NCI-H1694 (cell line): ENCODE measurements at places on chromosomes 1 and 21.

GRCh38 chr1:241640867-241641622, 876 bp upstream of the CHML start:
- DNase-seq, result no peak

GRCh38 chr1:119637710-119638109, 10.4 kb downstream of the ZNF697 start:
- DNase-seq, result no peak

DNA sequence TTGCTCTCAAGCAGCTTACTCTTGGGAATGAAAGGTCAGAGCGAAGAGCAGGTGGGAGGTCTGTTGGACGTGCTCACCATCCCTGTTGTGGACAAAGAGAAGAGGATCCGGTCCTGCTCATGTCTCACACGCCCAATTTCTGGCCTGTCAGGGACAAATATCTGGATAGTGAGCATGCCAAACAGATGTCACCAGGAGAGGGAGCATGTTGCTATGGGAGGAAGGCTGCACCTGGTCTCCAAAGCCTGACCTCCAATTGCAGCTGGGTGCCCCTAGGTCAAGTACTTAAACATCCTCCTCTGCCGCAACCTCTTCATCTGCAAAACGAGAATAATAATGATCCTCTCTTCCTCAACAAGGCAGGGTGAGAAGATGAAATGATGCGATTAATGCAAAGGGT, 53.4 kb downstream of the DMRTA2 start:
- peak; percentile 16 for DNase-seq

- no peak for DNase-seq
Measured at GRCh38 chr1:179166663-179167417, 62.6 kb downstream of the ABL2 start.

GRCh38 chr1:22296701-22297591, 154.0 kb upstream of the WNT4 start:
- DNase-seq, result no peak

DNA sequence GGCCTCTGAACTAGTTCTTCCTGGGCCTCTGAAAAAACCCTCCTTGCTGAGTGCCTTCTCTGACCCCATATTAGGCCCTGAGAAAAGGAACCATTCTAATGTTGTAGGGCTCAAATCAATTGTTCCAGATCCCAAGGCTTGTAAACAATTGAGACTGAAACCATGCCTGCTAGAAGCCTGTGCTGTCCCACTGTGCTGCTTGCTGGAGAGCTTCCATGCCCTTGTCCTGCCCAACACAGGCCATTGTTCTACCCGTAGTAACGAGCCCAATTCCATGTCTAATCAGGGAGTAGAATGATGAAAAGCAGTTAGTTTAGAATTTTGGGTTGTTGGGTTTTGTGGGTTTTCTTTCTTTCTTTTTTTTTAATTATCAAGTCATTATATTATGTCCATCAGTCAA, 47.4 kb downstream of the ZNF281 start:
- no peak for DNase-seq

DNA sequence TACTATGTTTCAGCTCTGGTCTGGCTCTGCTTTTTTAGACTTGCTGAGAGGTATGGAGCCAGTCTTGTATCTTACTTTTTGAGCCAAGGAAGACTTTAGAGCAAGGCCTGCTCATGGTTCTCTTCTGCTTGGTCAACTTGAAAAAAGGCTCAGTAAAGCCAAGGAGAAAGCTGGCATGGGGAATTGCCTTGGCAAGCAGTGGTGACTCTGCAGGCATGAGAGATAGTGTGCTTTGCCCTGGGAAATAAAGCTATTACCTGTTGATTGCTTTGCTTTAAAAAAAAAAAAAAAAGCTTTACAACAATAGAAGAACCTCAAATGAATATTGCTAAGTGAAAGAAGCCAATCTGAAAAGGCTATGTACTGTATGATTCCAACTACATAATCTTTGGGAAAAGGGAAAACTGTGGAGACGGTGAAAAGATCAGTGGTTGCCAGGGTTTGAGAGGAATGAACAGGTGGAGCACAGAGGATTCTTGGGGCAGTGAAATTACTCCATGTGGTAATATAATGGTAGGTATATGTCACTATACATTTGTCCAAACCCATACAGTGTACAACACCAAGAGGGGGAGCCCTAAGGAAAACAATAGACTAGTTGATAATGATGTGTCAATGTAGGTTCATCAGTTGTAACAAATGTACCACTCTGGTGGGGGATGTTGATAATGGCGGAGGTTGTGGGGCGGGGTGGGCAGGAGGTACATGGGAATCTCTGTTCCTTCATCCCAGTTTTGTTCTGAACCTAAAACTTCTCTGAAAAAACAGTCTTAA, 87.6 kb downstream of the HMCN1 start:
- no peak for DNase-seq

- DNase-seq, result no peak
Measured at GRCh38 chr1:229043115-229043514, 227.8 kb upstream of the RAB4A start.

- DNase-seq, result no peak
Measured at GRCh38 chr1:116741836-116742565, 12.2 kb upstream of the CD2 start.

GRCh38 chr1:72281144-72281543, 1.2 kb downstream of the NEGR1 start:
- DNase-seq, result no peak

- DNase-seq, result no peak
Measured at GRCh38 chr1:228370439-228370940, 36.1 kb downstream of the TRIM11 start.

GRCh38 chr1:29645586-29645985, 409.3 kb downstream of the PTPRU start:
- DNase-seq, result no peak
